Placental pericyte (primary cell): ENCODE measurements at places on chromosomes 5 and 9. TPM values are rescaled to one million over a fixed set of nuclear protein-coding genes. Genes with fewer than 3 reads are reported as not detected.

RANBP17 gene
- 13.6 and 42.2 TPM in 2 replicates for total RNA-seq

CACNA1B gene
- total RNA-seq: under 0.01 TPM in 1 of 2 replicates, not detected in the other

ORM2 gene
- total RNA-seq: not detected in 2 replicates

PCDHGA10 gene
- total RNA-seq: 13.2 and 14.0 TPM in 2 replicates

CD274 gene
- 6.6 and 25.6 TPM in 2 replicates for total RNA-seq

SOHLH1 gene
- total RNA-seq: not detected in 2 replicates

PCDH12 gene
- total RNA-seq: under 0.01 TPM in 1 of 2 replicates, not detected in the other

FGFR4 gene
- 0.43 and 1.5 TPM in 2 replicates for total RNA-seq
